Retinal pigment epithelial cell (primary cell): ENCODE measurements at places on chromosomes 12 and 14.

DNA sequence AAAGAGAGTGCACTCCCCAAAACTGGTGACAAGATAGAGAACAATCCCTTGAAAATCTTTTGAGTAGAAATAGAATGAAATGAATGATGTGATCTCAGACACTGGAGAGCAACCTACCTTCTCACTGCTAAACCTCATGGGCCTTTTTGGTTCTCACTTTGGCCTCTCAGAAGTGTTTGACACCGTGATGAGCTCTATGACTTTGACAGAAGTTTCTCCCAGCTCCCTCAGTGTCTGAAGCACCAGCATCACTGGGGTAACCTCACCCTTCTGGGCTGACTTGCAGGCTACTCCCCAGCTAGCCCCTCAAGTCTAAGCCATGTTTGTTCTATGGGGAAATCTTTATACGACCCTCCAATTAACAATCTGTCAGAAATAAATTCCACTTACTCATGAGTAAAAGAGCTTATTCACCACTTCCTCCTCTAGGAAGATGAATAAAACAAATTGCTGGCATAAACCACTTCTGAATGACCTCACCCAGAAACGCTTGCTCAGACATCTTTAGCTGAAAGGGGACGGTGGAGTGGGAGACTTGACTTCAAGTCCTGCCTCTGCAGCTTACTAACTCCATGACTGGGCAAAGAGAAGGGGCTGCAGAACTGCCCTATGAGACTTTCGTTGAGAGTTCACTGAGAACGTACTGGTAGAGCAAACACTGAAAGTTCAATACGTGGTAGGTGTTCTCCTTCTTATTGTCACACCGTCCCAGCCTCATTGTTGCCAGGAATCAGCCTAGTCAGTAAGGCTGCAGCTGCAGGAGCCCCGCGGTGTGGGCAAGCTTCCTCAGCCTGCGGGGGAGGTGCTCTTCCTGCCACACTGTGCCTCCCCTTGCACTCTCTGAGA, 46.5 kb downstream of the ST8SIA1 start:
- no peak for DNase-seq

DNA sequence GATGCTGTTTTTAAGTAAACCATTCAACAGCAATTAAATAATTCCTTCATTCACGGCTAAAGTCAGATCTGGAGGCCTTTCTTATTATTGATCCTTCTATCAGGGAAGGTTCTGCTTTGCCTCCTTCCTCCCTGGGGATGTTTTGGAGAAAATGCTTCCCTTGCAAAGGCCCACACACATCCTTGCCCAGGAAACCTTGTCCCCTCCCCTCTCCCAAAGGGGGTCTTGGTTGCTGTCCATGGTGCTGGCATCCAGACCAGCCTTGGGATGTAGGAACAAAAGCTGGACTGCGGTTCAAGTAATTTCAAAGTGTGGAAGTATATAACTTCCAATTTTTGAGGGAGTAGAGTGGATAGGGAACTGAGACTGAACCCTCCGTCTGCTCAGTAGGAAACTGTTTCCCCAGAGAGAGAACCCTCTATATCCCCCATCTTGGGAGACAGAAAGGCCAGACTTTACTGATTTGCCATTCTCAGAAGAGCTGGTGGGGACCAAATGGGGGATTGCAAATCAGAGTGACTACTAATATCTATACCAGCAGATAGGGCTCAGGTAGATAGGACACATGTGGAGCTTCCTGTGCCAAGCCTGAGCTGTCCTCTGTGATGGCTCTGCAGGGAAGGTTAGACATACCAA, 5.6 kb downstream of the MARCHF9 start:
- no peak for DNase-seq

- no peak for DNase-seq
Measured at GRCh38 chr14:104126753-104127152, 11.6 kb upstream of the KIF26A start.

DNA sequence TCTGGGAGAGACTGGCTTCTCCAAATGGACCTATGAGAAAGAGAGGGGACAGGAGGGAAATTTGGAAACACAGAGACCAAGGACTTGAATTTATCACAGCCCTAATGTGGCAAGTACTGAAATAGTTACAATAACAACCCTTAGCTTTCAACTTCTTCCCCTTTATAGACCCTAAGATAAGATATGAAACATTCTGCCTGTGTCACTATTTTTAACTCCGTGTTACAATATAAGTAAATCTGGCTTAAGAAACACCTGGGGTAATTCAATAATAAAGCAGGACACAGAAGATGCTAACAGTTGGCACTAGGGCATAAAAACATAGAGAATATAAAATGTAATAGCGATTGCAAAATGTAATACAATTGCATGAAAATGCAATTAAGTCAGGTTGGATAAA, 216.4 kb downstream of the NOVA1 start:
- no peak for DNase-seq

DNA sequence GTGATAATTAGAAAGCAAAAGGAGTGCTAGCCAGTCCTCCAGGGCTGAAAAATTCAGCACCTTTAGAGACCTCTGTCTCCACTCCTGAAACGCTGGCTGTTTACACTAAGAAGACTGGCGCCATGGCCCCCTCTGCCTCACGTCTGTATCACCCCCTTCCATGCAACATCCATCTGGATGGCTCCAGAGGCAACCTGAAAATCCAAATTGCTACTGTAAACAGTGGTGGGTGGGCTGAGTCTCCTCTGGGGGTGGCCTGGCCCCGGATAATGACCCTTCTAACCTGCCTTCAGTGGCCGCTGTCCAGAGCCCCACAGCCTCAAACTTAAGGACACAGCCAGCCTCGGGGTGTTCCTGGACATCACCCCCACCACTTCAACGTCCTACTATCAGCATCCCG, 1.4 kb downstream of the PRKD1 start:
- DNase-seq, result no peak

DNA sequence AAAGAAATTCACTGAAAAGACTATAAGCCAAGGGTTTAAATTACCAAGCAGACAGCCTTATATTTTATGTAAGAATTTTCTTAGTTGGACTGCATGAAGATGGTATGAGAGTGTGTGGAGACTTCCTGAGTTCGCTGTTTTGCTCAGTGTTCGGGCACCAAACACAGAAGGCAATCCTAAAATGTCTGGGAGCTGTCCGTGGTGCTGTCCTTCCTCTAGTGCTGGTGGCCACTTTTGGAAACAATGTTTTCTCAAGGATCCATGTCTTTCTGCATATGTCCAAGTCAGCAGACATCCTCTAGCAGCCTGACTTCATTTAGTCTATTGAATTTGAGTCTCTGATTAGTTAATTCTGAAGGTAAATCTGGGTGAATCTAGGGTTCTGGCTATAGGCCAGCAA, 135.8 kb downstream of the SLC8A3 start:
- no peak for DNase-seq

GRCh38 chr12:71392521-71393145, 47.0 kb upstream of the LGR5 start:
- DNase-seq, result peak; percentile 75

- no peak for DNase-seq
Measured at GRCh38 chr12:11666131-11667050, 16.9 kb downstream of the ETV6 start.

DNA sequence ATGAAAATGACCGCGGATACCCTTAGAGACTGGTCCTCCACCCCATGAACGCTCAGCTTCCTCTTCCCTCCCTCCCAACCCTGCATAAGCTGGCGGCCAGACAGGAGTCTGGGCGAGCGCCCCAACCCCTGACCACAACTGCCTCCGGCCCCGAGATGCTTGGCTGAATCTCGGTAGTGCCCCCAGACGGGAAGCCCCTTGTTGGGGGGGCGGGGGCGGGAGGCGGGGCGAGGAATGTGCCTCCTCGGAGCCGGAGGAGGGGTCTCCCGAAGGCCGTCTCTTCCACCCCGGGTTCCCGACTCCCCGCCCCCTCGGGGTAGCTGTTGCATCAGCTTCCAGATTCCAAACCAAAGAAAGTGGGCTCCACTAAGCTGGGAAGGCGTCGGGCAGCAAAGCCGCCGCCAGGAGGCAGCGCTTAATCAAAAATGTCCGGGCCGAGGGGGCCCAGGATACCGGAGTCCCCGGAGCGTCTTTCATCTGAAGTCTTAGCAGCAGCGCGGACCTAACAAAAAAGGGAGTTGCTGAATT, 7.1 kb upstream of the MRPL52 start:
- peak; percentile 54 for DNase-seq

DNA sequence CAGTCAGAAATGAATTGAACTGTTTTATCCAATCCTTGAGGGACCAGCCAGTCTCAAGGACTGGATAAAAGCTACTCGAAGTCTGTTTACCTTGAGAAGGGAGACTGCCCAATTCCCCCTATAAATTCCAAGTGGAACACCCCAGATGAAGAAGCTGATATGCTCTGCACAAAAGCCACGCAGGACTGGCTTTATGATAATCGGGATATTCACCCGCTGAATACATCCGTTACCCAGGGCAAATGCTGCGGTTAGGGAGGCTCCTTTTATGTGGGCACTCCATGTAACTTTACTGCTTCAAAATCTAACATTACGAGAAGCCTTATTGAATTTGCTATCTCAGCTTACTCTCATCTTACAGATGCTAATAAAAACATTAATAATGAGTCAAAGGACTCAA, 119.1 kb downstream of the DENND5B start:
- DNase-seq, result no peak
